ENCODE measurements at places on chromosomes 5 and 9. TPM values are rescaled to one million over a fixed set of nuclear protein-coding genes. Genes with fewer than 3 reads are reported as not detected.

RGMB gene
- total RNA-seq, result 47.4 TPM

LCN2 gene
- total RNA-seq, result not detected

TAF11L14 gene
- not detected for total RNA-seq

OBP2B gene
- total RNA-seq, result 53.0 TPM

GARIN3 gene
- 27.8 TPM for total RNA-seq

ADGRV1 gene
- total RNA-seq, result 12.6 TPM

PCDHA3 gene
- total RNA-seq, result 0.79 TPM

ZFR gene
- total RNA-seq, result 112 TPM

Data from testis (tissue), 5 donors.